Sigmoid colon (tissue), 7 donors: ENCODE measurements at places on chromosomes 1 and 21. TPM values are rescaled to one million over a fixed set of nuclear protein-coding genes. Genes with fewer than 3 reads are reported as not detected.

DNA sequence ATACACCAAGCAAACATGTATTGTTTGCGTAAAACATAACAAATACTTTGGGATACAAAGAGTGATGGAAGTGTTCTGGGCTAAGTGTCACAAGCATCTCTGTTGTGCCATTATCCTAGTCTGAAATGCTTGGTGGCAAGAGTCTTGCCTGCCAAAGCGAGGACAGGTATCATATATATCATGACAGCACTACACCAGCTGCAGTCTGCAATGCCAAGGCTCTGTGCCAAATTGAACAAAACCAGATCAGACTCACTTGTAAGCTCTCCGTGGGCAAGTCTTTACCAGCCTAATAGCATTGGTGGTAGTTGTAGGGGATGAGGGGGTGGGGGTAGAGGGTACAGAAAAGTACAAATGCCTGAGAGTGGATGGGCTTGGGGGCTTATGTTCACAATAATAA is 119.2 kb downstream of the RWDD3 start:
- no peak for DNase-seq

- DNase-seq: no peak
Observed at GRCh38 chr1:32772281-32773017, 44.7 kb downstream of the YARS1 start.

DNA sequence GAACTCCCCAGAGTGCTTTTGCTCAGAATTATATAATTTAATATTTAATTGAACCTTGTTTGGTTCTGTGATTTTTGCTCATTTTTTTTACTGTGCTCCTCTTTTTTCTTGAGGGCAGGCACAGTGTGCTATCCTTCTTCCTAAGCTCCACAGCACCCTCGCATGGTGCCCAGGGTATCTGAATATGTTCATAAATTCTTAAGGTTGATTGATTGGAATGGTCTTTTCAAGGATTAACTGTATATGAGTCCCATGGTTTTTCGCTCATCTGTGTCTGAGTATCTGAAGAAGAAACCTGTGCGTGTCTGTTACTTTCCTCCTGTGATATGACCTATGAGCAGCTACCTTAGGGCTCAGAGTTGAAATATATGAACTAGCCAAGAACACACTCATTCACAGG is 393.7 kb downstream of the HLX start:
- no peak for DNase-seq

DNA sequence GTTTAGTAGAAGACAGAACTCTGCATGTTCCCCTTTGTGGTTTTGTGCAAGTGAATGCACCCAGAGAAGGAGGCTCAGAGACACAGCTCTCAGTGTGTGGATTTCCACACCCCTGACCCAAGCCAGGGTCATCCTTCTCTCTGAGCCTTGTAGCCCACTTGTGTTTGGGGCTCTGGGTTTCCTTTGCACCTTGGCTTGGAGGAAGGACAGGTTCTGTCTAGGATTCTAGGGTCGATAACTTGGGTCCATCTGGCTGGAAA is 27.2 kb downstream of the MYOG start:
- no peak for DNase-seq

- DNase-seq: peak; percentile 79
Observed at GRCh38 chr1:156623946-156624813, 5.0 kb downstream of the HAPLN2 start.

GRCh38 chr1:225699336-225699735 is 46.4 kb upstream of the ENAH start:
- no peak for DNase-seq

The RGS5 gene
- 188 TPM for total RNA-seq

The LCE3C gene
- not detected for total RNA-seq

The TPTE gene
- total RNA-seq: not detected

The GATAD2B gene
- total RNA-seq: 17.1 TPM

The GNG4 gene
- 3.9 TPM for total RNA-seq

The TBX19 gene
- total RNA-seq: 3.0 TPM

The ANKRD34A gene
- 0.71 TPM for total RNA-seq
